ENCODE measurements at places on chromosomes 16 and 17.
A peak's percentile ranks its signal among the peaks of the same experiment; 100 is the strongest.

- DNase-seq, result peak; percentile 86
Observed at GRCh38 chr17:65156185-65156834, 19.1 kb downstream of the RGS9 start.

GRCh38 chr16:73217654-73218053 lies 169.7 kb upstream of the ZFHX3 start:
- no peak for DNase-seq

GRCh38 chr17:44502598-44503146 lies 534 bp downstream of the GPATCH8 start:
- DNase-seq, result no peak

DNA sequence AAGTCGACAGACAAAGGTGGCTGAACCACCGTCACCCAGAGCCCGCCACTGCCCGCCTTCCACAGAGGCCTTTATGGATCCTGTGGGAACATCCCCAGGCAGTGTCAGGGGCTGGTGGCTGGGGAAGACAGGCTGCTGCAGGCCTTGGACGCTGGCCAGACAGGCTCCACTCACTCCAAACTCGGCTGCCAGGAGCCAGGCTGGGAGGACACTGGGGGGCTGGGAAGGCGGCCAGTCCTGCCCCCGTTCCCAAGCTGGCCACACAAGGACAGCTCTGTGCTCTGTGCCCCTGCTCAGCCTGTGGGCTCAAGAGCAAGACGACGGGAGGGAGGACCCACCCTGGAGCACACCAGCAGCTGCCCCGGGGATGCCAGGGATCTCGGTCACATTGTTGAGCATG lies 7.6 kb upstream of the LCAT start:
- no peak for DNase-seq

DNA sequence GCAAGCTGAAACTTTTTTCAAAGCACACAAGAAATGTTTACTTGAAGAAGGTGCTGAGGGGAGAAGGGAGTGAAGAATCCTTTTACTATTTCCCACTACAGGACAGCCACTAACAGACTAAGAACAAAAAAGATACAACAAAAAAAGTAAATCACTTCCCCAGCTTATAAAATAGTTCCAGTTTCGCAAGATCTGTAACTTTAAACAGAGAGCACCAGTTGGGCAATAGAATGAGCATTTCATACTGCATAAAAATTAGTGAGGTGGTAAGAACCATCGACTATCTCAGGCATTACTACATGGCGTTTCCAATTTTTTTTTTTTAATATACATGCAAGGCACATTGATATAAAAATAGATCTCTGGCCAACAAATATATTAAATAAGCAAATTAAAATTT lies 11.1 kb downstream of the CRYBA1 start:
- no peak for DNase-seq

DNA sequence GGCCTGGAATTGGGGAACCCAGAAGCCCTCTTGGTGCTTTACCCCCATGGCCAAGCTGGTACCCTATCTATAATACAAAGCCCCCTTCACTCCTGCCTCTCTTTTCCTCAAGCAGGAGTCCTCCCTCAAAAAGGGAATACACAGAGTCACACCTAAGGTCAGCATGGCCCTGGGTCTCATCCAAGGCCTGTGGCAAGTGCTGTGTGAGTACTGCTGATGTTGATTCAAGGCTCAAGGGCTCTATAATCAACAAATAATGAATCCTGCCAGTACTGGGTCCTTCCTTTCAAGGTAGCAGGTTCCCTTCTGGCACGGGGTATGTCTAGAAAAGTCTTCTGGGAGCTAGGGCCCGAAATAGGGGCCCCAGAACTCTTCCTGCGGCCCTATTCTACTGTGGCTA lies 187.3 kb downstream of the CYB561 start:
- no peak for DNase-seq

- no peak for DNase-seq
Observed at GRCh38 chr16:6803176-6803575, 529.5 kb upstream of the RBFOX1 start.

DNA sequence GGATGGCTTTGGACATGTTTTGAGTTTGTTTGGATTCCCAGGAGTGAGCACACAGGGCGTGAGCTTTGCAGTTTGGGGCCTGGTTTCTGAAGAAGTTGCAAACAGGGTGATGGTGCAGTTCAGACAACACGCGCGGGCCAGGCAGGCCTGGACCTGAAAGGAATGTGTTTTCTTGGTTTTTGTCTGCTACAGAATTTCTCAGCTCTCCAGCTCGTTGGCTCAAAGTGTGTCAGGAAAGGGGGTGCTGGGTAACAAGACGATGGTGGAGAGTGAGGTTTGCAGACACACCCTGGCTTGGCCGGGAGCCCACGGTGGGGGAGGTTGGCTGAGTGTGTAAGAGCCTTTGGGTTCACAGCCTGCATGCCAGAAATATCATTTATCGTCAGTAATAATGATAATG lies 82.3 kb downstream of the CMIP start:
- no peak for DNase-seq

DNA sequence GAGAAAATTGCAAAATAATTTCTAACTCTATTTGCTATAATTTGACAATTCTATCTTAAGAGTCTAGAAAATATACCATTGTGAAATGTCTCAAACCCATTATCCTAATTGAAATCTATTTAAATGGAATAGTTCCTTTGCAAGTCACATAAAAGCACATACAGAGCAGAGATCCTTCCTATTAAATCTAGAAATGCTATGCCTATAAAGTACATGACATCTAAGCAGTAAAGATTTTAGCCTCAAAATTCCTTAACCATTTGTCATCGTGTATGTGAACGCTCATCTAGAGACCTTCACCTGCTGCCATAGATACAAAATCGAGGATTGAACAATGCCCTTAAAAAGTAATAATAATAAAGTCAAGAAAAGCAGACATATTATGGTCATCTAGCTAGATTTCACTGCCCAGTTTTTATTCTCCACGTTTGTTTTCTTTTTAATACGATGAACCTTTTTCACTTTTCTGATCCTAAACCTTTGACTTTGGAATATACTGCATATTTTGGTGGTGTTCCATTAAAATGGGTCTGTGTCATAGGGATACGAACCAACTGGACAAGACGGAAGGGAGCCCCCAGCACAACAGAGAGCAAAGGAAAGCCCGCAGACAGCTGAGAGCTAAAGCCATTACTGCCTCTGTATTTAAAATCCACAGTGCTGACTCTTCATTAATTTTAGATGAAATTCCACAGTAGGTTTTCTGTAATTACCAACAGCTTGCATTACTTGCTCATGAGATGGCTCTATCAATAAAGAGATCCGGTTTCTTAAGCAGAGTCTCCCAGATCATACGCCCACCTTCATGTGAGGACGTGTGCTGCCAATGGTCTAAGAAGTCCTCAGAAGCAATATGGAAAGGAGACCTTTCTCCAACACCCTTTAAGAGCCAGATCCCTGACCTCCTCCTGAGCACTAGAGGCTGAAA lies 17.6 kb downstream of the TEX2 start:
- no peak for DNase-seq

- DNase-seq, result no peak
Observed at GRCh38 chr16:79950932-79951719, 350.6 kb upstream of the MAF start.
